Right hindlimb (tissue), 1 donor: ENCODE measurements at places on chromosomes 13 and 19.

GRCh38 chr13:47555235-47555634 lies 445.8 kb downstream of the SUCLA2 start:
- no peak for DNase-seq

- DNase-seq: no peak
Measured at GRCh38 chr13:74082741-74083160, 51.5 kb downstream of the KLF12 start.

DNA sequence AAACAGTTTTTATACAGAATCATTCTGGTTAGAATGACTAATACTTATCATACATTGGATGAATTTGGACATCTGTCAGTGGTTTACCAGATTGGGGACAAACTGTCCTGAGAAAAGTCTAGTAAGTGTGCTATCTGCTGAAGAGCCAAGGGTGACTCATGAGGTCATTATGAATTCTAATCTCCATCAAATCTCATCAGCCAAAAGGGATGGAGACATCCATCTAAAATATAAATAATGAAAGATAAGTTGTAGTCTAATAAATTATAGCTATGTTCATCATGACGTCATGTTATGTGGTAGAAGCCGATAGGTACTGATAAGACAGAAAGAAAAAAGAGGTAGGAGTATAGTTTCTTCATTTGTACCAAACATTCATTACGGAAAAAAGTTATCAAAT lies 804.4 kb downstream of the PCDH9 start:
- no peak for DNase-seq

DNA sequence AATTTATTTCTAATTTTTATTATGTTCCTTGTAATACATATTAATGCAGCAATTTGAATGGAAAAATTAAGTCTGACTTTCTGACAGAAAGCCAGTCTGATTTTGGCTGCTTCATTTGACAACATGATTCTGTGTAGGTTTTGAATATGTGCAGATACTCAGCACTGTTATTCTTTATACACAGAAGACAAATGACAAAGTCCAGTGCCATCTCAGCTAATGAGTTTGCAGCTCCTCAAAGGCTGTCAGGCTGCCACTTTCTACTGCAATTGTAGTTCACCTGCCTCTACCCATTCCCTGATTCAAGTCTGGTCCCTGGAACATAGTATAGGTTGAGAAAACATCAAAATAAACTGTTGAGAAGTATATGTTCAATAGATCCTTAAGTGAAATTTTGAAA lies 2.9 kb upstream of the CHAMP1 start:
- no peak for DNase-seq

DNA sequence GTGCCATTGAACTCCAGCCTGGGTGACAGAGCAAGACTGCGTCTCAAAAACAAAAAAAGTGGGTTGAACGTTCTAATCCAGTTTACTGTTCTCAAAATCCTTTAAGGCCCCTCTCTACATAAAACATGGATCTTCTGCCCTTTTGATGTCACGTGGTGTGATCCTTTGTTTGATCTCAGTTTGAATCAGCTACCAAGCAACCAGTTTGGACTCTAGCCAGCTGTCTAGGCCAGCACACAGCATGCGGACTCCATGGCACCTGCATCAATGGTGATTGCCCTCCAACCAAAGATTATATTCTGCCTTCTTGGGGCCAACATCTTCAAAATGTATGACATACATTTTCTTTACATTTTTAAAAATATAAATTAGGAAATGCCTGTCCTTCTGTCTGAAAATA lies 365.4 kb downstream of the NDFIP2 start:
- DNase-seq: no peak

- no peak for DNase-seq
Measured at GRCh38 chr19:31492050-31492449, 142.8 kb upstream of the TSHZ3 start.

- no peak for DNase-seq
Measured at GRCh38 chr13:21613791-21614190, 9.8 kb upstream of the MICU2 start.

DNA sequence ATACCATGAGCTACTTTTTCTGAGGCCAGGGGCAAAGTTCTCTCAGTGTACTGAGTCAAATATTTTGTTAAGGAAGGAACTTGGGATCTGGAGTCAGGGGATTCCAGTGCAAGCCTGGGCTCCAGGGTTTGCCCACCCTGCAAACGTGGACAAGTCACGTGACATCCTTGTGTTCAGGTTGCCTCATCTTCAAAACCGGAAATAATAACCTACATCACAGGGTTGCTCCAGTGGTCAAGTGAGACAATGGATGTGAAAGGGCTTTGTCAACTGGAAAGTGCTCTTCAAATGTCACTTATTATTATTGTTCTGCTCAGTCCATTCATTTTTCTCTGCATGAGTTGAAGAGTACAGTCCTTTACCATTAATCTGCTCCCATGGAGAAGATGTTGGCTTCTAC lies 414.9 kb downstream of the COG6 start:
- no peak for DNase-seq

- DNase-seq: no peak
Measured at GRCh38 chr13:75864718-75865117, 228.6 kb downstream of the LMO7 start.

GRCh38 chr13:79749984-79750551 lies 269.1 kb downstream of the NDFIP2 start:
- DNase-seq: peak; percentile 72

DNA sequence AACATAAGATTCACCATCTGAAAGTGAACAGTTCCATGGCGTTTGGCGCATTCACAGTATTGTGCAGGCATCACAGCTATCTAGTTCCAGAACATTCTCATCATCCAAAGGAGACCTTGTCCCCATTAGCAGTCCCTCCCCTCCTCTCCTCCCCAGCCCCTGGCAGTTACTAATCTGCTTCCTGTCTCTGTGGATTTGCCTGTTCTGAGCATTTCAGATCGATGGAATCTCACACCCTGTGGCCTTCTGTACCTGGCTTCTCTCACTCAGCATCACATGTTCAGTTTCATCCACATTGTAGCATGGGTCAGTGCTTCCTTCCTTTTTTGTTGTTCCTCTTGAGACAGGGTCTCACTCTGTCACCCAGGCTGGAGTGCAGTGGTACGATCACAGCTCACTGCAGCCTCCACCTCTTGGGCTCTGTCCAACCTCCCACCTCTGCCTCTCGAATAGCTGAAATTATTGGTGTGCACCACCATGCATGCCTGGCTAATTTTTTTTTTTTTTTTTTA lies 34.6 kb downstream of the CRTC1 start:
- no peak for DNase-seq

DNA sequence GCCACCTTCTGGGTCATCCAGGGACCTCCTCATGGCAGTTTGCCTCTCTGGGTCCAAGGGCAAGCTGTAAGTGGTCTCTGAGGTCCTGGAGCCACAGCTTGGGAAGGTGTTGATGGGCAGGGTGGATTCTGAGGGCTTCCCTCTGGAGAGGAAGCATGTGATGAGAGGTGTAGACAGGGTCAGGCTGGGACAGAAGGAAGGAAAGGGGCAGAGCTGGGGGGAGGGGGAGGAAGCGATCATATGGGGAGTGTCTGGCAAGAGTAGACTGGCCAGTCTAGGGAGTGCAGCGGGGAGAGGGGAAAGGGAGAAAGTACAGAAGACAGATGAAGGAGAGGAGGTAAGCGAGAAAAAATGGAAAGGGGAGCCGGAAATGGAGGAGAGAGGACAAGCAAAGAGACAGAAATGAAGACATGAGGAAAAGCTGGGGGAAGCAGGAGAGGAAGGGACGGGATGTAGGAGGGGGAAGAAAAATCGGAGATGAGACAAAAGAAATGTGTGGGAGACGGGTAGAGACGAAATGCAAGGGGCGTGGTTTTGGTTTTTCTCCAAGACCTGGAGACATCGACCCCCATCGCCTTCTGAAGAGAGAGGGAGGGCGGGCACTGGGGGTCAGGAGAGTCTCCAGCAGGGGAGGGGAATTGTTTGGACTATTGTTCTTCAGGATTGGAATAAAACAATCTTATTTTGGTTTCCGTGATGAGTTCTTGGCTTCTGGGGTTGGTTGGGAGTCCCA lies 26.6 kb downstream of the ZSWIM9 start:
- no peak for DNase-seq

- DNase-seq: peak; percentile 65
Measured at GRCh38 chr13:40190641-40191100, 475.8 kb downstream of the FOXO1 start.

- DNase-seq: peak; percentile 80
Measured at GRCh38 chr13:22915442-22916082, 265.2 kb upstream of the SGCG start.

- no peak for DNase-seq
Measured at GRCh38 chr19:44552324-44552723, 22.8 kb upstream of the CEACAM20 start.

GRCh38 chr19:42309686-42310085 lies 3.4 kb upstream of the TMEM145 start:
- no peak for DNase-seq

GRCh38 chr19:51571599-51571998 lies 516 bp downstream of the ZNF175 start:
- DNase-seq: no peak

GRCh38 chr19:20969898-20970297 lies 46.8 kb downstream of the ZNF85 start:
- DNase-seq: no peak

GRCh38 chr19:10155839-10156238 lies 36.1 kb upstream of the EIF3G start:
- DNase-seq: no peak

DNA sequence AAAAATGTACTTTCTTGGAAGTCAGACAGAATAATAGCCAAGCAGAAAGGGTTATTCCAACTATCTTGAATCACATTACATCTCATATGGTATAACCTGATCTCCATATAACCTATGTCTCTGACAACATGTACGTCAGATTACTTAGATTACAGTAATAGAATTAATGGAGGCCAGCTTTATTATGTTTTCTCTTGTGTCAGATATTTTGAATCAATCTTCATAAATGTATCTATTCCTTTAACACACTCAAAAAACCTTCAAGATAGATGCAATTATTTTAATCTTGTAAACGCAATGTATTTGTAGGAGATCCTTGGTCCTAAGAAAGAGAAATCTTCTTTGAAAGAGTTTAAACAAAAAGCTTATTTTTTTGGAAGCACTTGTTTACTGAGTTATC lies 188.4 kb upstream of the KLF12 start:
- no peak for DNase-seq

DNA sequence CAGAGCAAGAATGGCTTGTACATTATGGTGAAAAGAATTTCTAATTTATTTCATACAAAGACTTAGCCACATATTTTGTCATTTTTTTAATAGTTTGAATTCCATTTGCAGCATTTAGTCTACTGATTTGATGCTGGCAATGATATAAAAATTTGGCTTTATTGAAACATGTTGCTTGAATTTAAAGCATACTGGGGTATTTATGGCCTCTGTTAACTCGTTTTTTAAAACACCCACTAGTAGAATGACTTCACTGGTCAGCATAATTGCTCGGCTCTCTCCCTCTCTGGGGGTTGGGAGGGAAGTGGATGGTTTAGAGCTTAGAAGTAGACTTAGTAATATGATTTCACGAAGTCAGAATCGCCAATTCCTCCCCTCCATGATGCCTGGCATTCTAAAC lies 354.9 kb upstream of the HTR2A start:
- DNase-seq: no peak

GRCh38 chr13:35810321-35810720 lies 320.9 kb downstream of the DCLK1 start:
- no peak for DNase-seq

DNA sequence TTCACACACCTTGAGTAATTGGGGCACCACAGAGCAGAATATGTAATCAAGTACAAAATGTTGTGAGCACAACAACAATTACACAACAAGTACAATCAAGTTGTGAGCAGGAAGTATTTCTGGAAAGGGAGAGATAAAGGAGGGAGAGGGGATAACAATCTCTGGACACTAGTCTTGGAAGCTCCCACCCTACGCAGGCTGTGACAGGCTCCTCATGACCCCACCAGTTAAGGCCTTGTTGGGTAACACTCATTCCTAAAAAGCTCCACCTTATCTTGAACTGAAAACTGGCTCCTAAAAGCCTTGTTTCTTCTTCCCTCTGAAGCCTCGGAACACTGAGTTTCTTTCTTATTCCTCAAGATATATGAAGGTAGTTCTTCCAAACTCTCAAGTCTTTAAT lies 806.0 kb downstream of the UQCRFS1 start:
- DNase-seq: no peak

- no peak for DNase-seq
Measured at GRCh38 chr13:85367887-85368286, 431.3 kb downstream of the SLITRK6 start.

GRCh38 chr13:44854313-44855060 lies 134.8 kb downstream of the NUFIP1 start:
- peak; percentile 71 for DNase-seq

DNA sequence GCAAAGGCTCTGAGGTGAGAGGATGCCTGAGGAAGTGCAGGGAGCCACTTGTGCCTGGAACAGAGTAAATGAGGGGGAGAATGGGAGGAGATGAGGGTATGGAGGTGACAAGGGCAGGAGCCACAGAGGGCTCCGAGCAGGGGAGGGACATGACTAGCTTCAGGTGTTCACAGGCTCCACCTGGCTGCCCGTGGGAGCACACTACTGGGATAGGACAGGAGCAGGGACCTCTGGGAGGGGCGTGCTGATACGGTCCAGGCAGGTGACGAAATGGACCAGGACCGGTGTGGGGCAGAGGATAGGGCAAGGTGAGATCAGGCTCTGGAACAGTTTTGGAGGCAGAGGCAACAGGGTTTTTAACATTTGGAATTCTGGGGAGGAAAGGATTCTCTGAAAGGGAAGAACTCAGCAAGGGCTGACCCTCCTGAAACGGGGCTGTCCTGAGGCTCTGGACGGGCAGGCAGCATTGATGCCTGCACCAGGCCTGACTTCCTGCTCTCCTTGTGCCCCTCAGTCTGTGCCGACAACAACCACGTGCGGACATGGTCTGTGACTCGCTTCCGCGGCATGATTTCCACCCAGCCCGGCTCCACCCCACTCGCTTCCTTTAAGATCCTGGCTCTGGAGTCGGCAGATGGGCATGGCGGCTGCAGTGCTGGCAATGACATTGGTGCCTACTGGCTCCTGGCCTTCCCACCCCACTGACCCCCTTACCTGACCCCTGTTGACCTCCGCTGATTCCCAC lies 11.6 kb downstream of the SHKBP1 start:
- no peak for DNase-seq

DNA sequence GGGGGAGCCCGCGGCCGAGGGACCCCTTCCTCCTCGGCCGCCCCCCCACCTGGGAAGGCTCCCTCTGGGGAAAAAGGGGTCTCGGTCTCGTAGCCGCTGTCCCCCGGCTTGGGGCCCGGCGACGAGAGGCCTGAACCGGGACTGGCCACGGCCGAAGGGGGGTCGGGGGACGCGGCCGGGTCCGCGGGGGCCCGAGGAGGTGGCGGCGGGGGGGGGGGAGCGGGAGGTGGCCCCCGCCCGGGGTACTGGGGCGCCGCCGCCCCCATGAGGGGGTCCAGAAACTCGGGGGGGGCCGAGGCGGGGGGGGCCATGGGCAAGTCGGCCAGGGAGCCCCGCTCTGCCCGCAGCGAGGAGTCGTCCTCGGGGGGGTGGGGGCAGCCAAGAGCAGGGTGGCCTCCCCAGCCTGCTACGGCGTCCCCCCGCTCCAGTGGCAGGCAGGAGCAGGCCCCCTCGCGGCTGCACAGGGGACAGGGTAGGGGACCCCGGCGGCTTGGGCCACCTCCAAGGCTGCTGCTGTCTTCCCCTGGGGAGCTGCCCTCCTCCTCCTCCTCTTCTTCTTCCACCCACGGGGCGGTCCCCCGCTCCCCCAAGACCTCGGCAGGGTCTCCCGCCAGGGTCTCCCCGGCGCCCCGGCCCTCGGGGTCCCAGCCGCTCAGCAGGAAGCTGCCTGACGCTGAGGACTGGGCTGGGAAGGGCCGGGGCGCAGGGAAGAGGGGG lies 12.9 kb downstream of the LMTK3 start:
- no peak for DNase-seq
